Renal cortex interstitium (tissue), 15 donors: ENCODE measurements at places on chromosomes 7 and 10.
A peak's percentile ranks its signal among the peaks of the same experiment; 100 is the strongest.

DNA sequence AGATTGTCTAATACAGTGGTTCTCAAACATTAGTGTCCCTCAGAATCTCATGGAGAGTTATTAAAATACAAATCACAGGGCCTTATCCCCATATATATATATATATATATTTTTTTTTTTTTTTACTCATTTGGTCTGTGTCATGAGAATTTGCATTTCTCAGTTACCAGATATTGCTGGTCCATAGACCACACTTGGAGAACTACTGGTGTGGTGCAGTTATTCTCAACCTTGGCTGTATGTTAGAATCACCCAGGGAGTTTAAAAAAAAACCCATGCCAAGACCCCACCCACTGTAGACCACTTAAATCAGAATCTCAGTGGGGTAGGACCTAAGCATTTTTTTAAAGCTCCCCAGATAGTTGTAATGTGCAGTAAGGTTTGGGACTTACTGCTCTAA lies 179.9 kb downstream of the AUTS2 start:
- no peak for DNase-seq

DNA sequence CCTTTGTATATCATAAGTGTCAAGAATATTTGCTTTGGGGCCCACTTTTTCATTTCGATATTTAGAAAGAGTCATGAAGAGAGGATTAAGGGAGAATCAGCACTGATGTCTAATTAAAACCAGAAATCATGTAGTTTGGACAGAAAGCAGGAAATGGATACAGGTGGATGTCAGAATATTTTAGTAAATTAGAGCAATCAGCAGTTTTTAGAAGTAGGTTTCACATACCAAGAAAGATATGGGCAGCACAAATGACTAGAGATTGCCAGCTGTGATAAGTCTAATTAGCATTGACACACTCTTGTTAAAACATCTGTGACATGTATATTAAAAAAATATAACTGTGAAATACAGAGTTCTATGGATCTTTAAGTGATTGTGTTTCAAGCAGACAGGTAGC lies 180.8 kb upstream of the POM121L12 start:
- no peak for DNase-seq

GRCh38 chr7:96052860-96053470 lies 268.9 kb downstream of the SLC25A13 start:
- DNase-seq: no peak

DNA sequence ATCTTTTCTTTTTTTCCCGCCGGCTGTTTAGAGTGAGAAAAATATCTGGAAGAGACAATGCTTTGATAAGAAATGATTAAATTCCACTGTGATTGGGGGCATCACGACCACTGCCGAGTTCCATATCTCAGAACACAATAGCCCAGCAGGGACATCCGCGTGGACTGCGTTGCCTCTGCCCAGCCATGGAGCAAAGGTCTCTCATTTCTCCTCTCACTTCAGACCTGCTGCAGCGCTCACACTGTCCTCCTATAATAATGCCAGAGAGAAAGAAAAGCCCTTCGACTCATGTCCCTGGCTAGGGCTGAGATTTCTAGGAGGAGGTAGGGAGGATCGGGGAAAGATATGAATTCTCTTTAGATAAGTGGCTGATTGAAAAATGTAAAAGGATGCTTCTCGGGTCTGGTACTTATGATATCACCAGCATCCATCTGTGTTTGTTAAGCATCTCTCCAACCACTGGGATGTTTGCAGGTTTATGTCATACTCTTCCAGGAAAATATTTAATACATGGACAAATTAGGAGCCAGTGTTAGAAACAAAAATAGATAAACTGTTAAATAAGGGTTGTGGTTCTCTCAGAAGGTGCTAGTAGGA lies 472.9 kb upstream of the AKR1E2 start:
- DNase-seq: no peak

- DNase-seq: peak; percentile 51
Observed at GRCh38 chr10:29535012-29535777, 99.6 kb downstream of the SVIL start.

- DNase-seq: no peak
Observed at GRCh38 chr7:8115547-8116402, 146.2 kb downstream of the ICA1 start.

GRCh38 chr10:61406242-61406641 lies 46.9 kb downstream of the TMEM26 start:
- no peak for DNase-seq

DNA sequence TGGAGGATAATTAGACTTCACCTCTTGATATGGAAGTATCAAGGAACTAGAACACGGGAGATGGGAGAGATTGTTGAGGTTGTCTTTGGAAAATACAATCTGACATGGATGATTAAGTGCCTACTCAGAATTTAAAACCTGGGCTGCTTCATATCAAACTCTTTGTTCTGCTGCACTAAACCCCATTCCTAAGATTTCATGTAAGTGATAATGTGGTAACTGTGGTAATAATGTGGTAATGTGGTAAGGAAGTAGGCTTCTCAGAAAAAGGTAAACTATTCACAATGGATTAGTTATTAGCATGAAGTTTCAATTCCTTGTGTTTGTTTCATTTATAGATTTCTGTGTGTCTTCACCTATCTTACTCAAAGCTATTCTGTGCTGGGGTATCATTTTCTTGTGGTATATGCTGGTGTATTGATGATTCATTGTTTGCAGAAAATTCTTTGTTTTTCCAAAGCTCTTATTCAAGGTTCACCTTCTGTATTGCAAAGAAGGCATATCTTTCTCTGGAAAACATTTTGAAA lies 129.9 kb upstream of the TAC1 start:
- no peak for DNase-seq

GRCh38 chr7:7953806-7954205 lies 14.8 kb upstream of the GLCCI1 start:
- DNase-seq: no peak

DNA sequence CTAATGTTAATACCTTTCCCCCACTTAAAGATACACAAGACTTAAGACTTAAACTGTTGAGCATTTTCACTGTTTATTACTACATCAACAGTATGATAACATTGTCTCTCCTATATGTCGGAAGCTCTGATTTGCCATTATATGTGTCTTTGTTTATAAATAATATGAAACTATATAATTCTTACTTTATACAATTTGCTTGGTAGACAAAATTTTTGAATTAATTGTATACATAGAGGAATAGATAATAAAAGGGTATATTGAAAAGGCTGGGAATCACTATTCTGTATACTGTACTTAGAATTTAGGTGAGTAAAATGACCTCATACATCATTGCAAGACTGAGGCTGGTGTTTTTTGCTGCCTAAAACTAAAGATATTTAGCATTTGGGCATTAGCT lies 82.1 kb upstream of the HDAC9 start:
- DNase-seq: no peak

DNA sequence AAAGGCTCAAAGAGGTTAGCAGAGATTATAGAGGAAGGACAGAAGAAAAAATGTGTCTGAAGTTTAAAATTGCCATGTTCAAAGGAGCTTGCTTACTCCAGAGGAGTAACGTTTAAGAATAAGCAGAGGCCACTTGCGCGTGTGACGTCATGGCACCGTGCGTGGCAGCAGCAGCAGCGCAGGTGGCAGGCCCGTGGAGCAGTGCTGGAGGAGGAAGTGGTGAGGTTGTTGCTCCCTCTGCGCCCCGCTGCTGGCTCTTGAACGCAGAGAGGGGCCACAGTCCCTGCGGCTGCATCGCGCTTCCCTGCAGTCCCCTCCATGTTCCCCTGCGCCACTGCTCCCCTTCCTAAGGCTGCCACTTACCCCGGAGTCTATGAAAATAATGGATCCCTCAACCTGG lies 37.5 kb downstream of the GDI2 start:
- DNase-seq: no peak

GRCh38 chr7:19392246-19392645 lies 247.0 kb upstream of the FERD3L start:
- no peak for DNase-seq

DNA sequence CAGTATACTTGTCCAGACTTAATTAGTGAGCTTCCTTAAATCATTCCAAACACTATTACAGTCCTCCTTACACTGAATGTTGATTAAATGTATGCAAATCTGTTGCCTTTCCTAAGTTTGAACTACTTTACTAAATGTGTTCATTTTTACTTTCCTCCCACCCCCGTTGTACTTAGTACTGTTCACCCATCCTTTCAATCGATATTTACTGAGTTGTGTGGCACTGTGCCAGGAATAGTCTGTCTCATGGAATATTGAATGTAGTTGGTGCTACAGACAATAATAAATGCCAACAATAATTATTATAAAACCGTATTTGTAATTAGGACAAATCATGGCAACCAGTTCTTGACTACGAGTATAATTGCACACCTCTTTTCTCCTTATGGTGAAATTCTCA lies 335.7 kb downstream of the GPR37 start:
- no peak for DNase-seq

DNA sequence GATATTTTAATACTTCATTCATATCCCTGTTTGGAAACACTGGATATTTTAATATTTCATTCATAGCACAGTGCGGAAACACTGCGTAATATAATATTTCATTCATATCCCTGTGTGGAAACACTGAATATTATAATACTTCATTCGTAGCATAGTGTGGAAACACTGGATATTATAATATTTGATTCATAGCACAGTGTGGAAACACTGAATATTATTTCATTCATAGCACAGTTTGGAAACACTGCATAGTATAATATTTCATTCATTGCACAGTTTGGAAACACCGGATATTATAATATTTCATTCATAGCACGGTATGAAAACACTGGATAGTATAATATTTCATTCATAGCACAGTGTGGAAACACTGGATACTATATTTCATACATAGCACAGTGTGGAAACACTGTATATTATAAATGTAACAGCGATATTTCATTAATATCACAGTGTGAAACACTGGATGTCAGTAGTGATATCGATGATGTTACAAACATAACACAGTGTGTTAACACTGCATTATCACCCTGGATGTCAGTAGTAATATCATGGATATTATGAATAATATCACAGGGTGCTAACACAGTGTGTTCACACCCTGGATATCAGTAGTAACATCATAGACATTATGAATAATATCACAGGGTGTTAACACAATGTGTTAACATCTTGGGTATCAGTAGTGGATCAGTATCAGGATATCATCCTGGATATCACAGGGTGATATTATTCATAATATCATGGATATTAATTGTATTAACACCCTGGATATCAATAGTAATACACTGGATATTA lies 2.9 kb upstream of the TMEM225B start:
- DNase-seq: no peak

DNA sequence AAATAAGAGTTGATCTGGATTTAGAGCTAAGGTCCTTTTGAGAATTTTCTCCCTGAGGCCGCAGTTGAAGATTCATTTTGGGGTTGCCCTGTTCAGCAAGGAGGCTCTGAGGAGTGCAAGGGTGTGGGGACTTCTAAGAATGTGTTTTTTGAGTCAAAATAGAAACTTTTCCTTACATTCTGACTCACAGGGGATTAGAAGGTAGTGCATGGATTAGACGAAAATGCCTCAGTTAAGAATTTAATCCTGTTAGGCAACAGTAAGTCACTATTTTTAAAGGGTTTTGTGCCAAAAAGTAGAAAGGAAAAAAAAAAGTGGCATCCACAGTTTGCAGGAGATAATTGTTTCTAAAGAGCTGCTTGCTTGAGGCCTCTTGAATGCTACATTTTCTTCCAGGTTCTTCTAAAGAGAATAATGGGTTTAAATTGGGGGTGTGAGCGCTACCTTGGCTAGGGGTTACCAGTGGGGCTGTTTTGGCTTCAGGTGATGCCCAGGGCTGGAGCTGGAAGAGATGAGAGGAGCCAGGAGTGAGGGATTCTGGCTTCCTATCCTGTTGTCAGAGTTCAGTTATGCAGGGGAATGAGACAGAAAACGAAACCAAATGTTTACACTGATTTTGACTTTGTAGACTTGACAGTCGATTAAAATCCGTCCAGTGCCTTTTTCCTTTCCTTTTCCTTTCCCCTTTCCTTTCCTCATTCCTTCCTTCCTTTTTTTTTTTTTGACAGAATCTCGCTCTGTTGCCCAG lies 52.9 kb downstream of the BAMBI start:
- no peak for DNase-seq
